ENCODE measurements at places on chromosomes 3 and 15.

GRCh38 chr15:65032801-65033537 is 3.5 kb upstream of the MTFMT start:
- DNase-seq: no peak

DNA sequence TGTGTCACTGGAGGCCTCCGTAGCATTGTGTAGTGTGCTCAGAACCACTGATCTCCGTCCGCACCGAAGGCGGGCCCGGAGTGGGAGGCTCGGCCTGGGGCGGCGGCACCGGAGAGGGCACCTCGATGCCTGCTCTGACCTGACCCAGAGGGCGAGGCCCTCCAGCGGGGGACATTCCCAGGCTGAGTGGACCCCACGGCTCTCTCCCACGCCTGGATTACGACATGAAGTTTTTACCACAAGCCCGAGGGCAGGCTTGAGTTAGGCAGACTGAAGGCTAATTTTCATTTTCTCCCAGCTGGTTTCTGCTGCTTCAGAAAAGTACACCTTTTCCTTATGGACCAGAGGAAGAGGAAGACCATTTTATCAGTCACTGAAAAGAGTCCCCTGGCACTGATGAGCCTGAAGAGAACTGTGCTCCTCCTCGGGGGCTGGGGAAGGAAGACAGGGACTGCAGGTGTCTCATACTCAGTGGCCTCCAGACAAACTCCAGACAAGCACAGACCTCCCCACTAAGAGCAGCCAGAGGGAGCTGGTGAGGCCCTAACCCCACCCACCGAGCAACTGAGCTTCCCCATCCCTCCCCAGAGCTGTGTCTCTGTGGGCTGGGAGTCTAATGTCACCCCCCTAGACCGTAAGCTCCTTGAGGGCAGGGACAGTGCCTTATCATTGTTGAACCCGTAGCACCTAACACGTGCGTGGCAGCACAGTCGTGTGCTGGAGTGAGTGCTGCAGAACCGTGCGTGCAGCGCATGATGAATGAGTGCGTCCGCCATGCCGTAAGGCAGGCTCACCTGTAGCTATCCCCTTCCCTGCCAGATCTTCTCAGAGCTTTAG is 74.5 kb upstream of the BLM start:
- DNase-seq: no peak

- no peak for DNase-seq
Observed at GRCh38 chr15:39296955-39297354, 283.9 kb upstream of the THBS1 start.

DNA sequence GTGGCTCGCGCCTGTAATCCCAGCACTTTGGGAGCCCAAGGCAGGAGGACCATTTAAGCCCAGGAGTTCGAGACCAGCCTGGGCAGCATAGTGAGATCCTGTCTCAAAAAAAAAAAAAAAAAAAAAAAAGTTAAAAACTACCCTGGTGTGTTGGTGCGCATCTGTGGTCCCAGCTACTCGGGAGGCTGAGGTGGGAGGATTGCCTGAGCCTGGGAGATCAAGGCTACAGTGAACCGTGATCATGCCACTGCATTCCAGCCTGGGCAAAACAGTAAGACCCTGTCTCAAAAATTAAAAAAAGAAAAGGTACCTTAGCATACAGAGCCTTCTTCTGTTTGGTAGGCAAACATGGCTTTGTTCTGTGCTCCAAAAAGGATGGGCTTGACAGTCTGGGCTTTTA is 57.5 kb downstream of the PTPRG start:
- no peak for DNase-seq

DNA sequence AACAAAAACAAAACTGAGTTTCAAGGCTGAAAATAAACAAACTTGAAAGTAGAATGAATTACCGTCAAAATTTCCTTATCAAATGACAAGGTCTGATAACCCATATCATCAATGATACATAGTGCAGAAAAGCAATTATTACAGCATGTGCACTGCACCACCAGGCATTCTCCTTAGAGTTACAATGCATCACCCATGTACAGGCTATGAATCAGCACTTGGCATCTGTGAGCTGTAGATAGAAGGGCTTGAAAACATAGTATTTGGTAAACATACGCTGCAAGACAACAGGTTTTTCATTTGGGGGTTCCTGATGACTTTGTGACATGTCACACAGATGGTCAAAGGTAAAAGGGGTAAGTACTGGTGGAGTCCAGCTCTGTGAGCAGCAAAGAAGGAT is 265.1 kb downstream of the CTNNB1 start:
- DNase-seq: no peak

- DNase-seq: no peak
Observed at GRCh38 chr15:80662129-80662528, 33.0 kb upstream of the ABHD17C start.

DNA sequence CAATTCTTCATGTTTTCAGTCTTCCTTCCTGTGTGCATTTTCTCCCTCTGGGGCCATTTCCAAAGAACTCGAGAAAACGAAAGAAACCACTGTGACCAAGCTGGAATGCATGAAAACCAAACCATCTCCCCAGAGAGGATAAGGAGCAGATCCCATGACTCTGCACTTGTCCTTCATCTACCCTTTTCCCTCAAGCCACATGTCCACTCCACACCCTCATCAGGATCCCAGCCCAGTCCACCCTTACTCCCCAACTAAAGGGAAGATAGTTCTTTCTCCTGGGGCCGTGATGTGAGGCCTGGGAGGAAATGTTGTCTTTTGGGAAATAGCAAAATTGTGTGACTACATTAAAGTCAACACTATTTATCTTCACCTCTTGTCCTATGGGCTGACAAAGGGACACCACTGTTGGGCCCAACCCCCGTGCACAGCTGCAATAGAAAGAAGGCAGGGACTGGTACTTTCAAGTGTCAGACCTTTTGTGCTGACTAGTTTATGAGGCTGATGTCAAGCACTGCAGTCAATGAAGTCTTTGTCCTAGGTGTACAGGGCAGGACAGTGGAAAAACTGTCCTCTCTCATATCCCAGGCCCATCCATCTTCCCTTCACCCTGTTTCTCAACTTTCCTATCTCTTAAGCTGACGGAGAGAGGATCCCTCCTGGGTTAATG is 487.1 kb upstream of the NR2F2 start:
- DNase-seq: no peak

GRCh38 chr15:44812029-44812517 is 75.7 kb downstream of the TRIM69 start:
- DNase-seq: no peak

DNA sequence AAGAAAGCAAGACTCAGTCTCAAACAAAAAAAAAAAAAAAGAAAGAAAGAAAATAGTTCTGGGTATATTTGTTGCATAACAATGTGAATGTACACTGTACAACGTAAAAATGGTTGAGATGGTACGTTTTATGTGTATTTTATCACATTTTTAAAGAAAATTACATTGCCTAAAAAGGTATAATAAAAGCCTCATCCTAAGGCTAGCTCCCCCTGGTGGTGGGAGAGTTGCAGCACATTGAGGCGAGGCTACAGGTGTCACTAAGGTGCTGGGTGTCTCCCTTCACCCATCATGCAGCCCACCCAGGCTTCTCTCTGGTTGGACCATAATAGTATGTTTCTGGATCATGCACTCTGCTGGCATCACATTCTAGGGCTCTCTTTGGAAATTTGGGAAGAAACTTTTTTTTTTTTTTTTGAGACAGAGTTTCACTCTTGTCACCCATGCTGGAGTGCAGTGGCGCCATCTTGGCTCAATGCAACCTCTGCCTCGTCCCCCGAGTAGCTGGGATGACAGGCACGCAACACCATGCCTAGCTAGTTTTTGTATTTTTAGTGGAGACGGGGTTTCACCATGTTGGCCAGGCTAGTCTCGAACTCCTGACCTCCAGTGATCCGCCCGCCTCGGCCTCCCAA is 12.4 kb upstream of the RAB11A start:
- peak; percentile 68 for DNase-seq

DNA sequence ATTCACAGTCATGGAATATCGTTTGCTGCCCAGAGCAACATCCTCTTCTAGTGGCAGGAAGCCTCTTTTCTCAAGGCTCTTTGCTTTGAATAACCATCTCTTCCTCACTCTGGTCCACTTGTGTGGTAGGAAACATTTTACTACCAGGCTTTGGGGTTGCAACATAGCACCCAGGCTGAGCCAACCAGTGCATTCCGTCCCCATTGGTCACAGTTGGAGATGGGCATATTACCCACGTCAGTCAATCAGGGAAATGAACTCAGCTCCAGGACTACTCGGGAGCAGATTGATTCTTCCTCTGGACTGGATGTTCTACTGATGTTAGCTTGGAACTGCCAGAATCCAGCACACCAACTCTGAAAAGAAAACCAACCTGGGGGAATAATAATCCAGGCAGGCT is 4.2 kb upstream of the PEX5L start:
- no peak for DNase-seq

GRCh38 chr15:64070965-64071851 is 22.4 kb downstream of the CIAO2A start:
- DNase-seq: no peak

DNA sequence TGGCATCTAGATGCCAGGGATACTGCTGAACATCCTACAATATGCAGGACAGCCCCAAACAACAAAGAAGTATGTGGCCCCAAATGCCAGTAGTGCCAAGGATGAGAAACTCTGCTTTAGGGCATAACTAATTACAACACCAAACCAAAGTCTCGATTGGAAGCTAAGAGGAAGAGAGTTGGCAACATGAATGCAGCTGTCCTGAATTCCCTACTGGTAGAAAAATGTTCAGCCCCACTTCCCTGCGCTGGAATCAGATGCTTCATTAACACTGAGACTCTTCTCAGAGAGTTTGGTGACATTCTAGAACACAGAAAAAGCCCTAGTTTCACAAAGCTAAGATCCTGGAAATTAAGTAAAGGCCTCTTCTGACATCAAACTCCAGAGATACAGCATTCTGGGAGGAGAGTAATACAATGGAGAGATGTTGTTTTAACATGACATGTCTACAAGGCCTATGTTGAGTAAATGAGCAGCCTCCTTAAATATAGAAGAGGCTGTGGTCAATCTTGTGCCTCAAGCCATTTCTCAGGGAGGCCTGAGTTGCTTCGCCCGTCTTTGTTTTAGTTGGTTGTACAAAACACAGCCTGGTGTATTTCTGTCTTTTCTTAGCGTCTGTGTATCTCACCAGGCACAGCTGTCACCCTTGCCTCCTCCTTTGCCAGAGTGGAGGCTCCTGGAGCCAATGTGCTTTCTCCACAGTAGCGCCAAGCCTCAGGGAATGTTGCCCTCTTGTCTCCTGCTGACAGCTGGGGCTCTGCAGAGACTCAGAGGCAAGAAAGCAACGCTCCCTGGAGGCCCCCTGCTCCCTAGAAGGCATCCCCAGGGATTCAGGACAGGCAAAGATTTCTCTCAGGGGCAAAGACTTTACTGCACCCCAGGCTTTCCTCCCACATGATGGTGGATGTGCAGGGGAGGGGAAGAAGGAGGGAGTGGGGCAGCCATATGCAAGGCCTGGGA is 25.1 kb upstream of the CTNNB1 start:
- DNase-seq: no peak

GRCh38 chr3:152461460-152461859 is 192.7 kb downstream of the MBNL1 start:
- no peak for DNase-seq

- no peak for DNase-seq
Observed at GRCh38 chr3:148227534-148227933, 470.2 kb upstream of the AGTR1 start.

GRCh38 chr3:137259089-137259488 is 301.3 kb downstream of the IL20RB start:
- no peak for DNase-seq

DNA sequence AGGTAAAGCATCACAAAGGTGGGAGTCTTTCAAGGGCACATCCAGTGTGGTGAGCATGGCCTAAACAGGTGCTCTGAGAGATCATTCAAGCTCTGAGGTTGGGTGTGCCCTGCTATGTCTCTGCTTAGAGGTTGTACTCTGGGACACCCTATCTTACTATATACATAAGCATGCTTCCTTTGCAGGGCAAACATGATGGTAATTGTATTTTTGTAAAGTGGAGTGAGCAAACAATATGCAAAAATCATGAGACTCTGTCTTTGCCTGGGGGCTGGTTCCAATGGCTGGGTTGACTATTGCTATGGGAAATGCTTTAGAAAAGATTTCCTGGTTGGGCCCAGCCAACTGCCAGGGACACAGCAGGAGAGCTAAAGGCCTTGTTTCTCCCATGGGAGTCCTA is 315.1 kb upstream of the TLE3 start:
- no peak for DNase-seq

GRCh38 chr15:90565866-90566265 is 36.1 kb downstream of the CRTC3 start:
- no peak for DNase-seq

DNA sequence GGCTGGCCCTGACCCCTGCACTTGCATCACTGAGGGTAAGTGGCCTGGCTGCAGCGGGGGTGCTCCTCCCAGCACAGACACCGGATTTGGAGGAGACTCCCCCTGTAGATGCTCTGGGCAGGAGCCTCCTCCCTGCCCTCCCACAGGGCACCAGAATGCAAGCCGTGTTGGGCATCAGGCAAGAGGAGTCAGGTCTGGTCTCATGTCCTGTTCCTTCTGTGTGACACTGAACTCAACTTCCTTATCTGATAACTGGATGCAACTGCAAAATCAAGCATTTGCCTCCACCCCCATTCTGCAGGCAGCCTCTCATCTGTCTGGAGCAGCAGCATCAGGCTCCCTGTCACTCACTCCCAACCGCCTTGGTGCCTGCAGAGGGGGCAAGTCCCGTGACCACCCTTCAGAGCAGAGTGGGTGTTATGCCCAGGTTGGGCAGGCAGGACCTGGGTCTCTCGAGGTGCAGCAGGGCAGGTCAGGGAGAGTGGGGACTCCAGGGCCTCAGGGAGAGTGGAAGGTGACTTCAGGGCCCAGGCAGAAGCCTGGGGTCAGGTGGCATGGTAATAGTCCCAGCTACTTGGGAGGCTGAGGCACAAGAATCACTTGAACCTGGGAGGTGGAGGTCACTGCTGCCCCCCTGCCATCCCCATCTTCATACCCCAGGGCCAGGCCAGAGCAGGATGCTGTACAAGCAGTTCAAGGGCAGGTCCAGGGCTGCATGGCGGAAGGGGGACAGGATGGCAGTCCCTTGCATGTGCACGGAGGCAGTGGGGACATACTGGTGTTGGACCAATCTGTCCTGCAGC is 10.5 kb upstream of the RPL29 start:
- DNase-seq: no peak

DNA sequence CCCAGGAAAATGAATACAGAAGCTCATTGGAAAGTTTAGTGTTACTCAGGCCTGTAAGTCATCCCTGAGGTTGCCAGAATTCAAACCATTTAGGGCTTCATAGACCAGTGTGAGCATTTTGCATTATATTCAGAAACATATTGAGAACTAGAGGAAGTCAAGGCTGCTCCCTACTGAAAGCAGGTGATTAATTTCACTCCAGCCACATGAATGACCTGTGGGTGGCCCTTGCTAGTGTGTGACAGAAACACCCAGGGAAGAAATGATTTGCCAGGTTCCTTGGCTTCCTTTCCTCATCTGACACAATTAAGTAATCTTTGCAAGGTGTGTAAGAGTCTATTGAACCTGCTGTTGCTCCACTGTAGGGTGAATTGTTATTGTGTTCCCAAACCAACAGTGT is 61.8 kb downstream of the GAP43 start:
- no peak for DNase-seq

All from activated T-helper 1 cell treated with anti-CD3 and anti-CD28 coated beads, Interleukin-2, amount 50 U/mL, for 16 hours (primary cell).